Activated CD4-positive, alpha-beta T cell treated with anti-CD3 and anti-CD28 coated beads, Interleukin-2, amount 10 ng/mL, durations not matched to agents 7 days and 5 days (primary cell): ENCODE measurements at places on chromosomes 4 and X.
A peak's percentile ranks its signal among the peaks of the same experiment; 100 is the strongest.

DNA sequence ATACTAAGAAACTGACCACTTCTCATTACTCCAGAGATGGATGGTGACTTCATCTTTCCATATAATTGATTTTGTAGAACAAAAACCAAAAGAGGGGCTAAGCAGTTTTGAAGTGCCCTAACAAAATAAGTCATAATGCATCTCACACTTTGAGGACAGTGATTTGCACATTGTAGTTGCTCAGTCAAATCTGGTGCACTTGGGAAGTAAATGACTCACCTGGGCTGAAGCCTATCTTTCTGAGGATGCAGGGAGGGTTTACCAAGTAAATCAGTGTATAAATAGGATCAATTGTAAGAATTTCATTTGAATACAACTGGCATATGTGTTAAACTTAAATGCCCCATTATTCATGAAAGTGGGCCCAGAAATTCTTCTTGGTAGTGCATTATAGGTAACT is 134.2 kb downstream of the DCLK2 start:
- no peak for DNase-seq

- DNase-seq, result no peak
Observed at GRCh38 chrX:68808686-68809357, 20.0 kb upstream of the EFNB1 start.

DNA sequence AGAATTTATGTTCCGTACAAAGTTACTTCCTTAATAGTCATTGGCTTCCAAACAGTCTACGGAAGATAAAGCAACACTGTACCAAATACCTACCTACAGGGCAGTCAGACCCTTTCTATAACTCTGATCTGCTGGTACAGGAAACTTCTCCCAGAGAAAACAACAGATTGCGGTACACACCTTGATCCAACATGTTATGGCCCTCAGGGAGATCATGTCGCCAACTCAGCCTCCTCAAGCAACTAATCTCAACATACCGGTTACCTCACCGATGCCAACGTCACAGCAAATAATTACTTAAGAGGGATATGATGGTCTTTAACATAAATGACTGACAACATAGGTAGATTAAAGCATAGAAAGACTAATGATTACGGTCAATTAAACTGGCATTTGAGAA is 70.4 kb downstream of the RFC1 start:
- no peak for DNase-seq

DNA sequence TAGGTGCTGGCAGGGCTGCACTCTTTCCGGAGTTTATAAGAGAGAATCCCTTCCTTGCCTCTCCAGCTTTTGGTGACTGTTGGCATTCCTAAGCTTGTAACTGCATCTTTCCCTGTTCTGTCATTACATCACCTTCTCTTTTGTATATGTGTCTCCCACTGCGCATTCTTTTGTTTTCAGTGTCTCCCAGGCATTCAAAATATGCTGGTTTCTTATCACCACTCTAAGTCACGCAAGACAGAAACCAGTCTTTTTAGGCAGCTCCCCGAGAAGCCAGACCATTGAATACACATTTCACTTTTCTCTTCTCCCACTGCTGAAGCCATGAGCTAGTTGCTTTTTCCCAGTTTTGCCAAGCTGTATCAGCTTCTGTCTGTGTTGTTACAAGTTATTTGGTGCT is 71.0 kb downstream of the LAS1L start:
- no peak for DNase-seq

DNA sequence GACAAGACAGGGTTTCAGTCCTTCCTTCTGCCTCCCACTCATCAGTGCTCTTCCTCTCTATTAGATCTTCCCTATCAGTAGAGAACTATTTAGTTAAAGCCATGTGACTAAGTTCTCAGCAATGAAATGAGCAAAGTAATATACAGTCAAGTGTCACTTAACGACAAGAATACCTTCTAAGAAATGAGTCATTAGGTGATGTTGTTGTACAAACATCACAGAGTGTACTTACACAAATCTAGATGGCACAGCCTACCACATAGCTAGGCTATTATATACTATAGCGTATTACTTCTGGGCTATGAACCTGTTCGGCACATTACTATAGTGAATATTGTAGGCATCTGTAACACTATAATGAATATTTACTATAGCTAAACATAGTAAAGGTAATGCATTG is 71.3 kb downstream of the POU4F2 start:
- DNase-seq, result no peak

GRCh38 chr4:169119536-169119935 is 109.5 kb upstream of the CBR4 start:
- DNase-seq, result no peak

DNA sequence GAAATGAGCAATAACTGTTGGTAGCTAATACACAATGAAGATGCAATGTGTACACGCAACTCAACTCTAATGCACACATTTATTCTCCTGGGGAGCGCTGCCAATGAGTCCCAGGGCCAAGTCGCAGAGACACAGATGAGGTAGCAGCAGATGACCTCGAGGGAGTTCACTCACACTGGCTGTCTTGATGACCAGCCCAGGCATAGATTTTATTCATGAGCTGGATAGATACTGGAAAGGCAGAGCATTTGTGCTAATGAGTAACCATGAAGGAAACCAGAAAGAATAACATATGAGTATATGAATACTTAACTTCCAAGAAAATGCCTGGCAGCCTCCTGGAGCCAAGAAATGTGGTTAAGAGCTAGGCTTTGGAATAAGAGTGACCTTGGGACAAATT is 42.3 kb downstream of the RASL11B start:
- no peak for DNase-seq

DNA sequence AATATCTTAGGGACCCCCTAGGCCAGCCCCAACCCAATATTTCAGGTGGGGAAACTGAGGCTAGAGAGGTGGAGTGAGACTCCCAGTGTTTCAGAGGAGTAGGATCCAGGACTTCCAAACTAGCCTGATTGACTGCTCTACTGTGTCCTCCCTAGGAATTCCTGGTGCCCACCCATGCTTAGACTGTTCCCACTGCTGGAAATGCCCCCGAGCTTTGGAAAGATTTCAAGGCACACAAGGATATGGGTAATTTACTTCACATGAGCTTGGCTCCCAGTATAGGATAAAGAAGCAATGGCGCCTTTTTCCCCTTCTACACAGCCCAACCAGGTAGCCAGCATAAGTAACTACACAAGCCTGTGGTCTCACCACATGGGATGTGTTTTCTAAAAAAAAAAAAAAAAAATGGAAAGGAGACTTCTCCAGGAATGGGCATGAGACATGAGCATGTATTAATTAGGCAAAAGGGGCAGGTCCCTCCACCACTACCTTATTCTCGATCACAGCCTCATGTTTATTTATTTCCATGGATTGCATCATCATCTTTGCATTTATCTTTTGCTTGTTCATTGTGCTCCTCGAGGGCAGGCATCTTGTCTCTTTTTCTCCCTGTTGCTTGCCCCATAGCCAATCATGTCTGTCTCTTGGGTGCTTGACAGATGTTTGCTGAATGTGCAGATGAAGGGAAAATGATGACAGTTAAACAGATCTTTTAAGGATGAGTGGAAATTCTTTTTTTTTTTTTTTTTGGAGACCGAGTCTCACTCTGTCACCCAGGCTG is 66.7 kb downstream of the DRD5 start:
- DNase-seq, result no peak

DNA sequence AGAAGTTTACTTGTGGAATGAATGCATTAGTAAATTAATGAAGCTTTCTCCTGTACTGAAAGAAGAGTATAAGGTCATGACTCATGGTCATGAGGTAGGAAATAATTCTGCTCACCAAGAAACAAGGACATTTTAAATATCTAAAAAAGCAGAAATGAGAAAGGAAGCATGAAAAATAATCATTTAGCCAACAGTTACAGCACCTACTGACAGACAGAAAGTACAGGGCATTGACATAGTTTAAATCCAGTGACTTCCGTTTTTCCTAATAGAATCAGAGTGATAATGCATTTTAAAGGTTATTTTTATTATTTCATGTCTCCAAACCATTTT is 30.5 kb upstream of the ACSL1 start:
- DNase-seq, result no peak

- no peak for DNase-seq
Observed at GRCh38 chr4:169846396-169846795, 88.7 kb upstream of the HPF1 start.

DNA sequence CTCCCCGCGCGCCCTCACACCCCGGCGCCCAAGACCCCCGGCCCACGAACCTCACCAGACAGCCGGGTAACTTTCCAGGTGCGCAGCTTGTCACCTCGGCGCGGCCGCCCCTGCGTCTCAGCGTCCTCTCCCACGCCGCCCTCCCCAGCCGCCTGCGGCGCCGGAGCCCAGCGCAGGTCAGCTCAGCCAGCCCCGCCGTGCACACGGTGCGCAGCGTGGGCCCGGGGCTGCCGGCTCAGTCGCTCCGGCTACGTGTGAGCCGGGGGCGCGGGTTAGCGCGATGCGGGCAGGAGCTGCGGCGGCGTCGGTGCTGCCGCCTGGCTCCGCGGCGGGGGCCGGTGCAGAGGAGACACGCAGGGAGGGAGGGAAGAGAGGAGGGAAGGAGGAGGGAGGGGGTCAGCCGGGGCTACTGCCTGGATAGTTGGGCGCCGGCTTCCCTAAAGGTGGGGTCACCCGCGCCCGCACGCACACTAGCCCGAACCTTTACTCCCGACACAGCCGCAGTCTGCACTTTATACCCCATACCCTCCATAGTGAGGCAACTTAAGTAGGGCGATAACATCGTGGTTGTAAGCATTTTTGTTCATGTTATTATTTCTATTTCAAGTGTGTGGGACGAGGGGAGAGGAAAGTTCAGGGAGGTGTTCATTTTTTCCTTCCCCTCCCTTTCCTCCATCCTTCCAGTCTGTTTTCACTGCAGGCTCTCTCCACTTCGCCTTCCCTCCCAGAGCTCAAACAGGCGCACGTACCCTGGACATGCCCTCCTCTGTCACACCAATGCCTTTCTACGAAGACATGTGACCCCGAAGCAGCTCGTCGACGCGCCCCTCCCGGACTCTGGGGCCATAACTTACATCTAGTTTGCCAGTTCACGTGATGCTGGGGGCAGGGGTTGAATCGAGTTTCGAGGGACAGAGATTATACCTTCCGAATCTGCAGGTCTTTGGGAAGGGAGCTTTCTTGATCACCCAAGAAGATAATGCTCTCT is at the start of gene PRKG2:
PRKG2 (minus strand) TSS at position 342 of the 988 bp plus-strand sequence. CDS start 10,175 bp downstream, outside the sequence.
- DNase-seq, result no peak

DNA sequence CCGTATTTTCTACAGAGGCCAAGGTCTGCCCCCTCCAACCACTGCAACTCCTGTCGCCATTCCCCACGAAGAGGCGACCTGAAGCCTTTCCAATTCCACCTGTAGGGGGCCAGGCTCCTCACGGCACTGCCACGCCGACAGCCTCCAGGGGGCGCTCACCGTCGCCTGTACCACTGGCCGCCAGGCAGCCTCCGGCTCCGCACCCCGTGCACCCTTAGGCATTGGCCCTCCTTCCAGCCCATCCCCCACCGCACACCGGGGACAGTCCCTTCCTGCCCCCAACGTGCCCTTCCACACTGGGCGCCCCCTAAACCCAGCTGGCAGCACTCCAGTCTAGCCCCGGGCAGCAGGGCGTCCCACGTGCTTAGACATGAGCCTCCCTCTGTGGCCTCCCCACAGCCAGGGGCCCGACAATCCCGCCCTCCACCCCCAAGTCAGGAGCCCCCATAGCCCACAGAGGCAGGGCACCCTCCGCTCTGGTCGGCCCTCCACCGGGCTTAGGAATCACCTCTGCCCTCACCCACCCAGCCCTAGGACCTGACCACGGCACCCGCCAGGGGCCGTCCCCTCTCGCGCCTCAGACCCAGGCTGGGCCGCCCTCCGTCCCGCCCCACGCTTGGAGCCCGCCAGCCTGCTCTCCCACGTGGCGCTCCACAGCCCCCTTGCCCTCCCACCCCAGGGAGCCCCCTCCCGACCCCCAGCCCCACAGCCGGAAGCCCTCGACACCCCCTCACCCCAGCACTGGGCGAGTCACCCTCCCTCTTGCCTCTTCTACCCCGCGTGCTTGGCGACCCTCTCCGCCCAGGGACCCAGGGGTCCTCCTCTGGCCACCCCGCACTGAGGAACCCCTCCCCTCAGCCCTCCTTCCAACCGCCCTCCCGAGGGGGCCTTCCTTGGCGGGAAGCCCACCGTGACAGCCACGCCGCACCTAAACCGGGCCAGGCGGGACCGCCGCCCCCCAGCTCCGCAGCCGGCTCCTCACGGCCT is 711 bp downstream of the PNMA6E start:
- peak; percentile 58 for DNase-seq

- no peak for DNase-seq
Observed at GRCh38 chr4:14410516-14410915, 591.8 kb upstream of the CPEB2 start.

- no peak for DNase-seq
Observed at GRCh38 chrX:123590842-123591486, 141.9 kb downstream of the THOC2 start.
